ENCODE measurements at places on chromosomes 2 and 18. TPM values are rescaled to one million over a fixed set of nuclear protein-coding genes. Genes with fewer than 3 reads are reported as not detected.

Gene SKOR2
- not detected for polyA plus RNA-seq

GRCh38 chr2:66851449-66851872 is 416.5 kb downstream of the MEIS1 start:
- DNase-seq: peak; percentile 85

- DNase-seq: no peak
These were observed 177.5 kb downstream of the INO80D start for GRCh38 chr2:205908212-205909183.

GRCh38 chr2:154693741-154694340 is 4.7 kb upstream of the KCNJ3 start:
- DNase-seq: no peak

DNA sequence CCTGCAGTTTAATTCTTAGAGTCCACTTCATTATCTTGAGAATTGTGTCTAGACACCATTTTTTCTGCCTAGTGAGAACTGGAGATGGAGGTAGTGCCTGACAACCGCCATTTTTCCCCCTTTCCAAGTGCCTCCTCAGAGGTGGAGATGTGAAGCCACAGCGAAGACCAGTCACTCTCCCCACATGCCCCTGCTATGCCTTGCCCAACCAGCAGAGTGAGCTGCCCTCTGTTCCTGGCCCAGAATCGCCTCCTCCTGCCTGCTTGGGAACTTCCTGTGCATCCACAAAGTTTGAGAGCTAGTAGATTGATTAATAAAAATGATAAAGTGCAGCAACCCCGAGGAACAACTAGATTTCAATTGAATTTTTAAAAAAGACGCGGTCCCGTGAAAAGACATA is 123.3 kb downstream of the CLIP4 start:
- DNase-seq: no peak

GRCh38 chr2:17413036-17413435 is 105.2 kb downstream of the RAD51AP2 start:
- no peak for DNase-seq

DNA sequence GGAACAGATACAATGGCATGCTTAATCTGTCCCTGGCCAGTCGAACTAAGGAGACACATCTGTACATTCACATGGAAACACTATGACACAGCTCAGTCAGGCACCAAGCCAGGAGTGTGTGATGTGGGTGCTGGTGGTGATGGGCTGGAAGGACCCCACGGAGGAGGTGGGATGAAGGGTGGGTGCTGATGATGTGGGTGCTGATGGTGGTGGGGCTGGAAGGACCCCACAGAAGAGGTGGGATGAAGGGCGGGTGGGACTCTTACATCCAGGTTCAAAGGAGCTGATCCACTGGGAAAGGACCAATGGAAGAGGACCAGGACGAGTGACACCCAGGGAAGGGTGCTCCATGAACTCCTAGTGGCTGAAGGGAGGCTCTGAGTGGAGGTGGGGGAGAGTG is 34.8 kb upstream of the ACAA2 start:
- DNase-seq: no peak

DNA sequence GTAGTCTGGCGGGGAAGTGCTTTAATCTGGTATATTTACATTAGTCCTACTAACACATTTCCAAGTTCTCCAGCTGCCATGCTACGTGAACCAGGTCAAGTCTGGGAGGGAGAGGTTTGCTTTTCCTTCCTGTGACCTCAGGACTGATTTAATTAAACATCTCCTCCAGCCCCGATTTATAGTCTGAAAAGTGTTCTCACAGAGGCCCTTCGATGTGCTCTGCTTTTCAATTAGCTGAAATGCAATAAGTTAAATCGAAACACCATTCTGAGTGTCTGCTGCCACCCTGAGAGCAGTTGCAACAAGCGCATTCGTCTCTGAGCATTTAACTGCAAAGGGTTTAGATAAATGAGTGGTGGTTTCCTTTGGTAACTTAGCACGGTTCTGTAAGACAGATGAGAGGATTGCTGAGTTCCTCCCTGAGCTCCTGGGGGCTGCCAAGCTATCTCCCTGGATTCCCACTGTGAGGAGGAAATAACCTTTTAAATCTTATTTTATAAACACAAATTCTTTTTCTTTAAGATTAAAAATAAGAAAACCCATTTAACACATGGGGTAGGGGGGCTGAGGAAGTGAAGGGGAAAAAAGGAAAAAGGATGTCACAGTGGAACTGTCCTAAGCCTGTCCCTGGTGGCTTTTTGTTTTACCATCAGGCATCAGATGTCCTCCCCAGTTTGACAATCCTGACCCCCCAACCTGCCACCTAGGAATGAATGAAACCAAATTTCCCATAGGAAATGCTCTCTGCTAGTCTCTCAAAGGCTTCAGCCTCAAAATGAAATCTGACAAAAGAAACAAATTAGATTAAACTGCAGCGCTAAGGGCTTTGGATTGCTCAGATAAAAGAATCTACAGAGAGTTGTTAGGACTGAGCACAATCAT is 56.5 kb upstream of the CREB1 start:
- peak; percentile 42 for DNase-seq

- DNase-seq: no peak
These were observed 876.0 kb downstream of the SLC4A3 start for GRCh38 chr2:220503431-220503830.
